CD4-positive, alpha-beta T cell (primary cell): ENCODE measurements at places on chromosomes 3 and 15. TPM values are rescaled to one million over a fixed set of nuclear protein-coding genes. Genes with fewer than 3 reads are reported as not detected.

Gene SLC12A1
- total RNA-seq = not detected

Gene CHAC1
- 0.42 TPM for total RNA-seq

Gene STXBP5L
- total RNA-seq = not detected

Gene PCLAF
- 0.84 TPM for total RNA-seq

Gene GOLGA8R
- 1.8 TPM for total RNA-seq

Gene DAZL
- not detected for total RNA-seq

Gene GOLGA8M
- total RNA-seq = 1.9 TPM

Gene RAB6B
- total RNA-seq = not detected

Gene ARGFX
- total RNA-seq = not detected

Gene KPNA4
- 44.0 TPM for total RNA-seq

GRCh38 chr3:2790266-2790815, 319.8 kb downstream of the IL5RA start:
- no peaks in the 10 kb centered on the region for H3K27me3 ChIP-seq
- H3K27ac ChIP-seq = no peak overlapping the region
- no peak overlapping the region for H3K4me3 ChIP-seq
- no peaks in the 10 kb centered on the region for H3K36me3 ChIP-seq
- no peaks in the 10 kb centered on the region for H3K4me1 ChIP-seq

GRCh38 chr15:98126326-98127085, 166.0 kb downstream of the ARRDC4 start:
- no peak for DNase-seq
- no peaks in the 10 kb centered on the region for H3K27me3 ChIP-seq
- H3K4me3 ChIP-seq = no peak overlapping the region
- no peak overlapping the region for H3K27ac ChIP-seq
- H3K36me3 ChIP-seq = no peaks in the 10 kb centered on the region
- no peaks in the 10 kb centered on the region for H3K4me1 ChIP-seq

- no peaks in the 10 kb centered on the region for H3K4me1 ChIP-seq
- peaks cover 8% of the 10 kb centered on the region for H3K27me3 ChIP-seq
- DNase-seq = no peak
- no peak overlapping the region for H3K27ac ChIP-seq
- no peak overlapping the region for H3K4me3 ChIP-seq
Measured at GRCh38 chr3:46478341-46478740, 13.6 kb upstream of the LTF start.

DNA sequence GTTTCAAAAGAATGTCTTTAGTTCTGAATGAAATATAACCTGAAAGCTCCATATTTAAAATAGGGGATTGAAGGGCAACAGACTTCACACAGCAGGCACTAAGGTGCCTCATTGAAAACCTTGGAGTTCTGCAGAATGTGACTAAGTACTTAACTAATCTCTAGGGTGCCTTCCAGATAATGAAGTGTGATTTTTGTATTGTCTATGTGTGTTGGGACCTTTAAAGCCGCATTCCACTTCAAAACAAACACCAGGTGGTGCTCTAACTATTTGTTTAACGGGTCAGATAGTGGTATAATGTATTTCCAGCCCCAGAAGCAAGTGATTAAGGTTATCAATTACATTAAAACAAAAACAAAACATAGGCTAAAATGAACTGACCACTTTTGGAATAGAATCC, 28.0 kb downstream of the TFG start:
- no peak for DNase-seq
- no peak overlapping the region for H3K4me3 ChIP-seq
- no peaks in the 10 kb centered on the region for H3K27me3 ChIP-seq
- H3K4me1 ChIP-seq = no peaks in the 10 kb centered on the region
- H3K36me3 ChIP-seq = peaks cover 95% of the 10 kb centered on the region
- H3K27ac ChIP-seq = no peak overlapping the region

DNA sequence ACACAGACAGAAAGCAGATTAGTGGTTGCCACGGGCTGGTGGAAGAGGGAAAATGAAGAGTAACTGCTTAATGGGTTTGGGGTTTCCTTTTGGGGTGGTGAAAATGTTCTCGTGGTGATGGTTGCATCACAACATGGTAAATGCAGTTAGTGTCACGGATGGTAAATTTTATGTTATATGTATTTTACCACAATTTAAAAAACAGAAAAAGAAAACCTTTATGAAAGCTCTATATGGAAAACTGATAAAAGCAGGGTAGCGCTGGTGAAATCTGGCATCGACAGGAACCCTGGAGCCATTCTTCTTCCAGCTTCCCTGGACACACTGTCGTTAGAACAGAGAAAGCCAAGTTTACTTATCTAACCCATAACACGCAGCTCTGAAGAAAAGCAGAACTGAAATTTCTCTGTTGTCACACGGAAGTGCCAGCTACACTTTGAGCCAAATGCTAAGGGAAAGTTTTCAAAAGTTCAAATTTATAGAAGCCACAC, 287.7 kb upstream of the NR2F2 start:
- H3K27me3 ChIP-seq = peaks cover 5% of the 10 kb centered on the region
- H3K27ac ChIP-seq = no peak overlapping the region
- H3K36me3 ChIP-seq = no peaks in the 10 kb centered on the region
- no peaks in the 10 kb centered on the region for H3K4me1 ChIP-seq
- no peak for DNase-seq
- no peak overlapping the region for H3K4me3 ChIP-seq

DNA sequence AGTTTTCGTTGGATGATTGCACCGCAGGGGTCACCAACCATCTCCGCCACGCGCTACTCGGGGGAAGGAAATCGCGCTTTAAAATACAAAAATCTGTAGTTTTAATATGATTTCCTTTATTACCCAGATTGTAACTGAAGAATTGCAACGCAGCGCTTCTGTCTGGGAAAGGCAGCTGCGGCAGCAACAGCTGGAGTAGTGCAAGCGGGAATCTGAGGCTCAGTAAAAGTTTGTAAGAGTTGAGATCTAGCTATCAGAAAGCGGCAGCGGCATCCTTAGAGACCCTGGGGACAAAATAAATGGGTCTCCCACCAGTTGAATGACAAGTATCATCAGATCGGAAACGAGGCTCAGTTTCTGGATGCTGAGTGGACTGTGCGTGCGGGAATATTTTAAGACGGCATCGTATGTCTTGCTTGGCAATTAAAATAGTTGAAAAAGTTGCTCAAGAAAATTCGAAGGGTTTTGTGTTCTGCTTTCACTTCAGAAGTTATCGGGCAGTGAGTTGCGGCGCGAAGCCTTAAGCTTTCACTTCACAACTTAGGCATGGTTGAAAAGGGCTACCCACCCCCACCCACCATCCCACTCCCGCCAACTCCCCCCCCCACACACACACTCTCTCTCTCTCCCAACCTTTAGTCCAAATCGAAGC, 2.7 kb downstream of the MECOM start:
- H3K27ac ChIP-seq = no peak overlapping the region
- H3K36me3 ChIP-seq = no peaks in the 10 kb centered on the region
- peaks cover 55% of the 10 kb centered on the region for H3K4me1 ChIP-seq
- H3K27me3 ChIP-seq = peaks cover 91% of the 10 kb centered on the region
- peak overlapping the region; percentile 52 for H3K4me3 ChIP-seq

- no peak overlapping the region for H3K4me3 ChIP-seq
- DNase-seq = no peak
- no peaks in the 10 kb centered on the region for H3K36me3 ChIP-seq
- no peak overlapping the region for H3K27ac ChIP-seq
- peaks cover 8% of the 10 kb centered on the region for H3K4me1 ChIP-seq
Measured at GRCh38 chr3:127820221-127820825, 2.0 kb downstream of the MGLL start.

DNA sequence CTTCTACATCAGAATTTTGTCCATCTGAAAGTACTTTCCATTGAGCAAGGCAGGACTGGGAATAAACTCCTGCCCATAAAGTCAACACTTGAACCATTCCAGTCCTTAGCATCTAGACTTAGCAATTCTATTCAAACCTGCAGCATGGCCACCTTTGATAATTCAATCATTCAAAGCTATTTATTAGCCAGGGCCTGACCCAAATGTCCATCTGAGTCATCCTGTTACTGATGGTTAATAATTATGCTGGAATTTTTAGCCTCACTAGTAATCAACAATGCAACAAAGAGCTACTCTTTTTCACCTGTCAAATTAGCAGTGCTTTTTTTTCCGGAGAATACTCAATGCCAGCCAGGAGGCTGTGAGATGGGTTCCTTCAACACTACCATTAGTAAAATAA, 72.7 kb upstream of the SNRK start:
- no peak for DNase-seq
- H3K27ac ChIP-seq = no peak overlapping the region
- no peaks in the 10 kb centered on the region for H3K27me3 ChIP-seq
- peaks cover 23% of the 10 kb centered on the region for H3K4me1 ChIP-seq

DNA sequence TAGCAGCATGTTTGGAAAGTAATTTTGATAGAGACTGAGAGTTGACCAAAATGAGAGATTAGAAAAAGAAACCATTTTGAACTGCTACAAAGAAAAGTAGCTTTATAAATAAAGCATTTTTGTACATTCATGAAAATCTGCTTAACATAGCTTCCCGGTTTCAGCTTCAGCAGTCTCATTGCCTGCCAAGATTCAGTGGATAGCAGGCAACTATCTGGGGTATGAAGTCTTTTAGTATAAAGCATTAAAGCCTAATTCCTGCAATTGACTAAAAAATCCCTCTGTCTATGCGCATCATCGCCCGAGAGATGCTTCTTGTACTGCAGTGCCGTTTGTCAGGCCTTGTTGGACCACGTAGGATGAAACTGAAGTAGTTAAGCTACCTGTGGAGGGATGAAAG, 588.4 kb downstream of the NAALADL2 start:
- DNase-seq = no peak
- H3K27ac ChIP-seq = no peak overlapping the region
- no peaks in the 10 kb centered on the region for H3K27me3 ChIP-seq
- no peaks in the 10 kb centered on the region for H3K4me1 ChIP-seq
- no peaks in the 10 kb centered on the region for H3K36me3 ChIP-seq
- H3K4me3 ChIP-seq = no peak overlapping the region

GRCh38 chr3:95721938-95722337, 1092.5 kb upstream of the EPHA6 start:
- H3K4me3 ChIP-seq = no peak overlapping the region
- H3K27me3 ChIP-seq = no peaks in the 10 kb centered on the region
- no peaks in the 10 kb centered on the region for H3K36me3 ChIP-seq

- no peaks in the 10 kb centered on the region for H3K36me3 ChIP-seq
- H3K27ac ChIP-seq = no peak overlapping the region
- peaks cover 16% of the 10 kb centered on the region for H3K4me1 ChIP-seq
- H3K4me3 ChIP-seq = no peak overlapping the region
- no peaks in the 10 kb centered on the region for H3K27me3 ChIP-seq
- no peak for DNase-seq
Measured at GRCh38 chr15:58555162-58556027, 123.6 kb downstream of the LIPC start.

- peaks cover 52% of the 10 kb centered on the region for H3K36me3 ChIP-seq
- no peak for DNase-seq
Measured at GRCh38 chr3:126472277-126473006, 3.2 kb downstream of the ZXDC start.

DNA sequence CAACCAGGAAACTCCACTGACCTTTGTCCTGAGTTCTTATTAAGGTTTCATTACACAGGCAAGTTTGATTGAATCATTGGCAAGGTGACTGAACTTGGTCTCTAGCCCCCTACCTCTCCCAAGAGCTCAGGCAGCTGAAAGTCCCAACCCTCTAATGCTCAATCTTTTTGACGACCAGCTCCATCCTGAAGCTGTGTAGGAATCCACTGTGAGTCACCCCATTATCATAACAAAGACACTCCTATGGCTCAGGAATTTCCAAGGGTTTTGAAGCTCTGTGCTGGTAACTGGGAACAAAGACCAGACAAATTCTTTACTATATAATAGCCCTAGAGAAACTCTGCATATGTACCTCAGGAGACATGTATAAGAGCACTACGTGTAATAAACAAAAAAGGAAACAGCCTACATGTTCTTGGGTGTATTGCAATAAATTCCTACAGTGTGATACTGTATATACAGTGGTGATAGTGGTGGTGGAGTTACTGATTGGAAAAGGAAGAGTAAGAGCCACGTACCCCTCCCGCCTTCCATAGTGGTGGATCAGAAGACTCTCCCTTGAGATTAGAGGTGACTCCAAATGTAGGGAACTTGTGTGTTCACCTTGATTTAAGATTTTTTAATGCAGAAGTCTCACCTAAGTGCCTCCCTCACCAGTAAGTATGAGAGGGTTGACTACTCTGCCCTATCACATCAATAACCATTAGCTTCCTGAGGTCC, 116.6 kb downstream of the ST8SIA2 start:
- no peaks in the 10 kb centered on the region for H3K4me1 ChIP-seq
- no peak overlapping the region for H3K4me3 ChIP-seq
- DNase-seq = no peak
- H3K27me3 ChIP-seq = no peaks in the 10 kb centered on the region

DNA sequence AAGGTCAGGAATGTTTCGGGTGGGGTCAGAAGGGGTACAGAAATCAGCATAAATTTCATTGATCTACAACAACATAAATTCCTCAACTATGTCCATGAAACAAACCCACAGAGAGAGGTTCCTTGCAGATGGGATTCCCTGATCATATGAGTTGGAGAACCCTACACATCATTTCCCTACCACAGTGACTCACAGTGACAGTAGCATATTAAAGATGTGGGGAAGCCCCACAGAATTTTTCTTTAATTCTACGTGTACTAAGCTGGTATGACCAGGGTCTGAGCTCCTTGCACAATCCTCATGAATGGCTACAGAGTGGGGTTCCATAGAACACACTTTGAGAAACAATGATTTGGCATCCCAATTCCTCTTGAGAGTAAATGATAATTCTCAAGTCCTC, 116.9 kb upstream of the RAD18 start:
- no peak for DNase-seq
- no peak overlapping the region for H3K4me3 ChIP-seq
- no peaks in the 10 kb centered on the region for H3K27me3 ChIP-seq

DNA sequence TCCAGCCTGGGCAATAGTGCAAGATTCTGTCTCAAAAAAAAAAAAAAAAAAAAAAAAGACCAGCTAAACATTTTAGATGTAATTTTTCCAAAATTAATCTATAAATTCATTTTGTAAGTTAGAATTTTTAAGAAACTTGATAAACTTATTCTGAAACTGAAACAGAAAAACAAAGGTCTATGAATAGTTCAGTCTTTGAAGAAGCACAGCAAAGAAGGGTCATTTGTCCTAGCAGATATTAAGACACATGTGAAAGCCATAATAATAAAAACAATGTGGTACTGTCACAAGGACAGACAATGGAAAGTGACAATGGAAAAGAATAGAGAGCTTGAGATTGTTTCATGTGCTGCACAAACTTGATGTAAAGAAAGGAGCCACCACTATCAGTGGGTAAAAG, 29.0 kb upstream of the PRSS50 start:
- DNase-seq = no peak
- H3K27ac ChIP-seq = no peak overlapping the region
- H3K4me1 ChIP-seq = no peaks in the 10 kb centered on the region
- no peaks in the 10 kb centered on the region for H3K36me3 ChIP-seq
- no peaks in the 10 kb centered on the region for H3K27me3 ChIP-seq
- H3K4me3 ChIP-seq = no peak overlapping the region

DNA sequence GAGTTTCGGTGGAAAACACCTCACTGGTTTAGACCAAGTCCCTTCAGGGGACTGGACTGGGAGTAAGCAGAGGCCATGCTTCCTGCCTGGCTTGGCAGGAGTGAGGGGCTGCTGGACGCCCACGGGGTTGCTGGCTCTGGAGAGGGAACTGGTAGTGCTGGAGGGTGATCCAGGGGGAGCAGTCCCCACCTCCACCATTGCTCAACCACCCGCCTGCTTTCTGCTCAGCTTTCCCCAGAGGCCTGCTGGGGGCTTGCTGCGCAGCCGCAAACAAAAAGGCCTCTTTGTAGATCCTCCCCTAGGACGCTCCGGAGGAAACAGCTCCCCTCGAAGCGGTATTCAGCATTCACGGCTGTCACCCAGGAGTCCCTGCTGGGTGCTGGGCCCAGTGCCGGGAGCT, 33.5 kb downstream of the EBLN2 start:
- no peak for DNase-seq
- H3K4me1 ChIP-seq = peaks cover 7% of the 10 kb centered on the region
- no peak overlapping the region for H3K27ac ChIP-seq
- no peaks in the 10 kb centered on the region for H3K27me3 ChIP-seq
- no peak overlapping the region for H3K4me3 ChIP-seq

- no peaks in the 10 kb centered on the region for H3K36me3 ChIP-seq
- no peaks in the 10 kb centered on the region for H3K27me3 ChIP-seq
- DNase-seq = peak; percentile 82
Measured at GRCh38 chr3:136075218-136075808, 109.8 kb downstream of the PPP2R3A start.
